Liver (tissue), 10 donors: ENCODE measurements at places on chromosomes 5 and 9. TPM values are rescaled to one million over a fixed set of nuclear protein-coding genes. Genes with fewer than 3 reads are reported as not detected.

DNA sequence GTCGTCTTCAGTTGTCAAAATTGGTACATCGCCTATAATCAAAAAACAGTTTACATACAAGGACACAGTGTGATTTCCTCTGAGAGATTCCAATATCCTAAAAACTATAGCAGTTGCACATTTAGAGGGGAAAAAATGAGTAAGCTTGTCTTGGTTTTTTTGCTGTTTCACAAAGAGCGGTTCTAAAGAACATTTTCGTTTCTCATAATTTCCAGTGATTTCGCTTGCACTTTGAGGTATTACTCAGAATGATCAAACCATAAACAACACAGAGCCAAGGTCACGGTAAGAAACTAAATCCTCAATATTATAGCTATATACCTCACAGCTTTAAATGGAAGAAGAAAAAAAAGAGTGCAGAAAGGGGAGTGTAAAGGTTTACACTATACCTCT, 861 bp downstream of the MTX3 start:
- H3K36me3 ChIP-seq, result peaks cover 16% of the 10 kb centered on the region
- H3K27ac ChIP-seq, result no peak overlapping the region
- H3K4me3 ChIP-seq, result no peak overlapping the region
- H3K27me3 ChIP-seq, result peaks cover 3% of the 10 kb centered on the region
- no peak for DNase-seq
- peaks cover 10% of the 10 kb centered on the region for H3K4me1 ChIP-seq

- no peaks in the 10 kb centered on the region for H3K36me3 ChIP-seq
- H3K4me1 ChIP-seq, result peaks cover 4% of the 10 kb centered on the region
- H3K27me3 ChIP-seq, result no peaks in the 10 kb centered on the region
- no peak overlapping the region for H3K27ac ChIP-seq
Measured at GRCh38 chr9:104986096-104986495, 58.1 kb upstream of the ABCA1 start.

ARID3C gene
- total RNA-seq, result 2.6 TPM

GRCh38 chr9:31615966-31616365, 768.5 kb upstream of the ACO1 start:
- H3K4me1 ChIP-seq, result no peaks in the 10 kb centered on the region
- no peak for DNase-seq
- no peaks in the 10 kb centered on the region for H3K36me3 ChIP-seq
- H3K27ac ChIP-seq, result no peak overlapping the region

OBP2B gene
- total RNA-seq, result not detected

GRCh38 chr9:98875536-98875935, 68.1 kb downstream of the GALNT12 start:
- H3K4me1 ChIP-seq, result peaks cover 2% of the 10 kb centered on the region
- H3K36me3 ChIP-seq, result no peaks in the 10 kb centered on the region
- DNase-seq, result no peak
- H3K27ac ChIP-seq, result no peak overlapping the region

DNA sequence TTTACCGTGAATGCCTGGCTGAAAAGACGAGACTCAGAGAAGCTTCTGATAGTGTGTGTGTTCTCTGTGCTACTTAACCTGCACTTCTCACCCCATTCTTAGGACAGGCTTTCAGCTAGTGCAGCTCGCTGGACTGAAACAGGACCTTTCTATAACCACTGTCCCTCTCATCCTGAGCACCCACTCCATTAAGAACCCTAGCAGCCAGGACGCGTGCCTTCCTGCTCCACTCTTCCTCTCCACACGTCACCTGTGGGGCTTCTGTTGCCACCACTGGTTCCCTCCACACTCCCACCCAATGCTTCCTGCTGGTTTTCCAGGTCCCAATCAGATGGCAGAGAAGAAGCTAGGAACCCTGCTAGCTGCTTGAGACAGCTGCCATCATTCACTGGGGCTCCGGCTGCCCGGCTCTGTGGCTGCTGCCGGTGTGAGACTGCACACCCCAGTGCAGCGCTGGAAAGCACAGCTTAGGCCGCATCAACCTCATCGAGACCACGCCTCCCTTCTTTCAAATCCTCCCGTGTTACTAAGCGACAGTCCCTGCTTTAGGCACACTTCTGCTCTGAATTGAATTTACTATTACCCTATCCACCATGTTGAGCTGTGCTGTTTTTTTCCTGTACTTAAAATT, 44.0 kb downstream of the RNF130 start:
- H3K4me3 ChIP-seq, result no peak overlapping the region
- H3K36me3 ChIP-seq, result no peaks in the 10 kb centered on the region
- no peaks in the 10 kb centered on the region for H3K27me3 ChIP-seq
- H3K4me1 ChIP-seq, result peaks cover 2% of the 10 kb centered on the region

DNA sequence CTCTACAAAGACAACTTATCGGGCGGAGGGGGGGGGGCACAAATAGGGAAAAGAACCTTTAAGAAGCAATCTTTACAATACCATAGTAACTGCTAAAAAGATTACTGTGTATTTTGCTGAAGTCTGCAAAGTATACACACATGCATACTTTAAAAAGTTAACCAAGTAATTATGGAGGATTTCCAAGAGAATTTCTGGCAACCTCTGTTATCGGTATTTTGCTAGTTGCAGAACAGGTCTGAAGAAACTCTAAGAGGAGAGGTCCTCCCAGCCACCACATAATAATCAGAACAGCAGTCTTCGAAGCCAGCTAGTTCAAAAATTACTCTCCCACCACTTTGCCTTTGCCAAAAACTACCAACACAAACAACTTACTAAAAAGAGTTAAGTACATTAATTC, 56.1 kb downstream of the UBAP2 start:
- no peak overlapping the region for H3K4me3 ChIP-seq
- no peaks in the 10 kb centered on the region for H3K4me1 ChIP-seq
- H3K36me3 ChIP-seq, result peaks cover 23% of the 10 kb centered on the region
